ENCODE measurements at places on chromosomes 2 and 18. TPM values are rescaled to one million over a fixed set of nuclear protein-coding genes. Genes with fewer than 3 reads are reported as not detected.

DNA sequence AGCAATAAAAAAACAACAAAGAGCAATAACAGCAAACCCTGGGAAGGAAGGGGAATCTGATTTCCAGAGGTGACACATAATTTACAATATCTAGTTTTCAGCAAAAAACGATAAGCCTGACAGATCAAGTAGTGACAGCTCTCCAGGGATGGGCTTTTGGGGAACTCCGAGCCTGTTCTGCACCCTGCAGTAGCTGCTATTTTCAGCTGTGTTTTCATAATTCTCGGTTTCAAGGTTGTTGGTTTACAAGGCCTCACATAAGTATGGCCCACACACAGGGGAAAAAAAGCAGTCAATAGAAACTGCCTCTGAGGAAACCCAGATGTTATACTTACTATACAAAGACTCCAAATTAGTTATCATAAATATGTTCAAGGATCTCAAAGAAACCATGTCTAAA is 67.7 kb upstream of the CTLA4 start:
- no peak for DNase-seq

Gene ADAM17
- polyA plus RNA-seq = 10.9 TPM

GRCh38 chr2:220614064-220614463 is 958.0 kb downstream of the EPHA4 start:
- no peak for DNase-seq

GRCh38 chr2:27494944-27495554 is at the start of gene FNDC4:
FNDC4 (minus strand) TSS chr2:27495200; CDS start chr2:27494679, 521 bp downstream.
- peak; percentile 50 for DNase-seq

Gene FBXO36
- 1.3 TPM for polyA plus RNA-seq

DNA sequence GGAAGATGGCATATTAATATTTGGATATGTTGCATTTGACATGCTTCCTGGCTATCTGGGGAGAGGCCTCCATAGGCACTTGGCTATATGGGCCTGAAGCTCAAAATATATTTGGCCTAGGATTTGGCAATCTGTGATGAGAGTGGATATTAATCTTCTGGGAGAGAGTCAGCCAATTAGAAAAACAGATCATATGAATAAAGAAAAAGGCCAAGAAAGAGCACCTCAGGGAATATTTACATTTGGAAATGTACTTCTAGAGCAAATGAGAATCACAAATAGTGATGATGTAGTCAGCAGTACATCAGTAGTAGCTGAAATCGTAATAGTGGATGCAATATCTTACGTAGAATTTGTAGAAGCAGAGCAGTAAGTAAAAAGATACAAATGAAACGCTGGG is 277.0 kb downstream of the CTNNA2 start:
- DNase-seq = no peak

DNA sequence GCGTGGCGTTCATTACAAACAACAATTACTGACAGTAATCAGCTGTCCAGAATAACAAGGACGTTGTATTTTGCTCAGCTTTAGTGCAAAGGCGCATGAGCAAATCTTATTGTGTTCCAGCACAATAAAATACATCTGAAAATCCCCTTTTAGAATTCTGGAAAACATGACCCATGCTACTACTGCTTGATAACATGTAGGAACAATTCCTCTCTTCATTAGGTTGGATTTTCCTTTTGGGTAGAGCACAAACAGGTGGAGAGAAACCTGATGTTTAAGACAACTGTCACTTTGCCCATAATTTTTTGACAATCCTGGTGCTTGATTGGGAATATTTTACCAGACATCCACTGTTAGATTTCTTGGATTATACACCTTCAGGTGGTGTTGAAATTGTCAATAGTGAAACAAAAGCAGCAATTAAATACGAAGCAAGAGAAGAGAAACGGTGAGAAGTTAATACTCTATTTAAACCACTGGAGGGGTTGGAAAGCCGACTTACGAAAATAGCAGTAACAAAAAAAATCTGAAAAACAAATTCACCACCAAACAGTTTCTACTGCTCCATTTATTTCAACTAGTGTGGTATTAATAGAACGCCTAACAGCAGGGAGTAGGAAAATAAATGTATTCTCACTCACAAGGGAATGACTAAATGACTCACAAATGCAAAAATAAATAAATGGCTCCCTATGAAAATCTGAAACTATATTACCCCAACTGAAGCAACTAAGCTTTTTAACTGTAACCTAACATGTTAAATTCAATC is 102.7 kb downstream of the CPO start:
- DNase-seq = no peak

Gene NGEF
- polyA plus RNA-seq = 0.54 TPM

GRCh38 chr2:231714639-231715498 is 6.5 kb downstream of the PTMA start:
- peak; percentile 92 for DNase-seq

Gene L3MBTL4
- polyA plus RNA-seq = 0.26 TPM

- DNase-seq = no peak
Measured at GRCh38 chr2:24342110-24342910, 18.0 kb downstream of the ITSN2 start.

Gene ANKRD36C
- polyA plus RNA-seq = 4.4 TPM

DNA sequence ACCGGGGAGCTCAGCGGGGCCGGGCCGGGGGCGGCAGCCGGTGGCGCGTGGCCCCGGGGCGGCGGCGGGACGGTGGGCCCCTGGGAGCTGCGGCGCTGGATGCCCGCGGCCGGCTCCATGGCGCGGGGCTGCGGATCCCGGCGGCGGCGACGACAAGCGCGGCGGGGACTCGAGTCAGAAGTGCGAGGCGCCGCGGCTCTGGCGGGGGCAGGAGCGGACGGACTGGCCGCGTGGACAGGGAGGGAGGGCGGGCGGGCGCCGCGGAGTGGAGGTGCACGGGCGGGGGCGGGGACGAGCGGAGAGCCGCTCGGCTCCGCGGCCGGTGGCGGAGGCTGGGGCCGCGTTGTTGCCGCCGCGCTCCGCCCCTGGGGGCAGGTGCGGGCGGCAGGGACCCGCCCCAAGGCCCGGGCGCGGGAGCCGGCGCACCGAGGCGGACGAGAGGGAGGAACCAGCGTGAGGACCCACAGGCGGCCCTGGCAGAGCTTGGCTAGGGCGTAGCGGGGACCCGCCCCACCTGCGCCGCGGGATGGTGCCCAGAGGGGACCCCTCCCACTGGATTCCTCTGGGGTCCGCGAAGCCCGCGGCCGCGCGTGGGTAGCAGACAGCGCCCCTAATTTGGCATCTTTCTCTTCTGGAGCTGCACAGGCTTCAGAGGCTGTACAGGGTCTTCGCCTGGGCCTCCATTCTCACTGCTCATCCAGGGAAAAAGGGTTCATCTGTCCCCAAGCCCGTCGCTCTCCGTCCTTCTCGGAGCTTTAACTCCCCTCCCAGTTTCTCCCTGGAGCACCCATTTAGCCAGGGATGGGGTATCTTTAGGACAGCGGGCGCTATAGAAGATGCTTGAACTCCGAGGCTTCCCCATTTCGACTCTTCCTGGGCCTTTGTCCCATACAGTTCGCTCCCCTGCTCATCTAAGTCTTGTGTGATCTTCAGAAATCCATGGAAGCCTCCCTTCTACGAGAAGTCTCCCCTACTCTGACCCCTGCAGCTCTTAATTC is at the start of gene TMEM163:
Gene TMEM163 (minus strand): TSS at position 184 of the 998 bp plus-strand sequence.
- DNase-seq = no peak

GRCh38 chr2:172864182-172864581 is 128.5 kb downstream of the RAPGEF4 start:
- peak; percentile 56 for DNase-seq

Gene CCDC150
- polyA plus RNA-seq = 0.79 TPM

Gene RNF103
- 11.4 TPM for polyA plus RNA-seq

Gene MC5R
- not detected for polyA plus RNA-seq

- no peak for DNase-seq
Measured at GRCh38 chr2:168567836-168568235, 111.8 kb downstream of the CERS6 start.

Gene MBD1
- 58.3 TPM for polyA plus RNA-seq

GRCh38 chr2:19861813-19862212 is 40.0 kb downstream of the TTC32 start:
- no peak for DNase-seq

DNA sequence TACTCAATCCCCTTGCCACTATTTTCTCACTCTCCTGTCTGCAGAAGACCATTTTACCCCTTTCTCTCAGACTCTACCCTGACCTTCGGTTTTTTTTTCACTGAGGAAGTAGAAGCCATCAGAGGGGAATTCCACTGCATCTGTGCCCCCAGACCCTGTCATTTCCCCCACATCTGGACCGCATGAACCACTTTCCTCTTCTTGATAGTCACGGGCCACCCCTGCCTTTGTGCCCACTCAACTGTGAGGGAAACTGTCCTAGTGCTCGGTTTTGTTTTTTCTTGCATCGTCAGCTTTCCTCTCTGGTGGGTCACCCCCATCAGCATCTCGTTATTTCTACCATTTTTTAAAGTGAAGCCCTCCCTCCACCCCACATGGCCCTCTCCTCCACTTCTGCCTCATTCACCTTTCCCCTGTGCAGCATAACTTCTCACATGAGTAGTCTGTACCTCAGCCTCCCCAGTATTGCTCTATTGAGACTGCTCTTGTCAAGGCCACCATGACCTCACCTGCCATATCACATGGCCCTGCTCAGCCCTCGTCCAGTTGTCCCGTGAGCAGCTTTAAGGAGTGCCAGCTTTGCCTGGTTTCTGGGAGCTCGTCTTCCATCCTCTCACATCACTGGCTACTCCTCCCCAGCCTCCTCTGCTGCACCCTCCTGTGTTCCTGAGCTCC is 32.4 kb downstream of the TMEM87B start:
- no peak for DNase-seq

- DNase-seq = no peak
Measured at GRCh38 chr2:38600242-38600891, 2.4 kb downstream of the HNRNPLL start.

Gene DPP4
- 4.1 TPM for polyA plus RNA-seq

DNA sequence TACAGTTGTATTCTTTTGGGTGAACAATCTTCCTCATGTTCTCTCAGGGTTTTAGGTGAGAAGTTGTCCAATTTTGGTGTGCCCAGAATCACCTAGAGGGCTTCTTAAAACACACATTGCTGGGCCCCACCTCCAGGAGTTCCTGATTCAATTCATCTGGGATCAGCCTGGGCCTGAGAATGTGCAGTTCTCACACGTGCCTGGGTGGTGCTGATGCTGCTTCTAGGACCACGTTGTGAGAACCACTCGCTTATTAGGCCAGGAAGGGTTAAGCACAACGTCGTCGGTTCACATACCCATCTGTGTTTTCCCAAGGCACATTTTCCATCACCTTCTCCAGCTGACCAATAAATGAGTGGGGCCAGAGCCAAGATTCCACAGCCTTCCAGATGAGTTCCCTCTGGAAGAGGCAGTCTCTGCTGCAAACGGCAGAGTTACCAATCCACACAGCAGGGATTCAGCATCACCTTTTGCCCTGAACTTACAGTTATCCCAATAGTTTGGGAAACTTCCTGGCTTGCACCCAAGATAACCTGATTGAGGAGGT is 277.7 kb upstream of the HNRNPA3 start:
- no peak for DNase-seq

DNA sequence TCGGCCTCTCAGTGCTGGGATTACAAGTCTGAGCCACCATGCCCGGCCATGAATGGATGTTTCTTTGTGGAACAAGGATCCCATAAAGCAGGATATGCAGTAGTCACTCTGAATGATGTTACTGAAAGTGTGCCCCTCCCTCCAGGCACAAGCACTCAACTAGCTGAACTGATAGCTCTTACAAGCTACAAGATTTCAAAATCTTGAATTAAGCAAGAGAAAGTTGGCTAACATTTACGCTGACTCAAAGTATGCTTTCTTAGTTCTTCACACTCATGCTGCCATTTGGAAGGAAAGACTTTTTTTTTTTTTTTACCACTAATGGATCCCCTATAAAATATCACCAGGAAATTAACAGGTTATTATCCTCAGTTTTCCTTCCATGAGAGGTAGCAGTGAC is 549.0 kb upstream of the PKDCC start:
- DNase-seq = no peak

Gene C2orf42
- polyA plus RNA-seq = 8.0 TPM

DNA sequence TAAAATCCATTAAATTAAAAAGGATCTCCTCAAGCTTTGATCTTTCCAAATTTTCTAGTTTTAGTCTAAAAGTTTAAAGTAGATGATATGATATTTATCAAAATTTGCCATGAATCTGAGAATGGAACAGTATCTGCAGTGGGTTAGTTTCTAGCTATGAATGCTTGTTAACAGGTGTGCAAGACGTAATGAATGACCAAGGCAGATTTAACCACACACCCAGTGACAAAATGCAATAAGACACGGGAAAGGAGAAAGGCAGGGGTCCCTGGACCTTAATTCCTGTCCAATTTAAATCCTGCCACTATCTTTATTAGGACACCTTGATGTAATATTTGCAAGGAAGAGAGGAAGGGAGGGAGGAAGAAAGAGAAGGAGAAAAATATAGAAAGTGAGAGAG is 30.5 kb upstream of the PEX13 start:
- DNase-seq = no peak

DNA sequence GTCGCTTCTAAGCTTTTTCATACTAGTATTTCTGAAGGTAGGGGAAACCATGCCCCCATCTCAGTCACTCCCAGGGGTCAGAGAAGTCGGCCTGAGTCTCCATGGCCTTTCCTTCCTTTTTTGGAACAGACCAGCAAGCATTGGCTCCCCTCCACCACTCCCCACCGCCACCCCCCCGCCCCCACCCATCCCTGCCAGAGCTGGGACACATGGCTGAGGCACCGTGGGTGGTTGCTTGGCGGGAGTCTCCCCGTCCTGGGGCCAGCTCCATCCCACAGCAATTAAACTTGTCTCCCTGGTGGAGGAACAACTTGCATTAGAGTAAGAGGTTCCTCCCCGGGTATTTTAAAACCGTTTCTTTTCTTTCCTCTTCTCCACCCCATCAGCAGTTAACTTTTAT is 100.8 kb upstream of the TFPI start:
- no peak for DNase-seq

DNA sequence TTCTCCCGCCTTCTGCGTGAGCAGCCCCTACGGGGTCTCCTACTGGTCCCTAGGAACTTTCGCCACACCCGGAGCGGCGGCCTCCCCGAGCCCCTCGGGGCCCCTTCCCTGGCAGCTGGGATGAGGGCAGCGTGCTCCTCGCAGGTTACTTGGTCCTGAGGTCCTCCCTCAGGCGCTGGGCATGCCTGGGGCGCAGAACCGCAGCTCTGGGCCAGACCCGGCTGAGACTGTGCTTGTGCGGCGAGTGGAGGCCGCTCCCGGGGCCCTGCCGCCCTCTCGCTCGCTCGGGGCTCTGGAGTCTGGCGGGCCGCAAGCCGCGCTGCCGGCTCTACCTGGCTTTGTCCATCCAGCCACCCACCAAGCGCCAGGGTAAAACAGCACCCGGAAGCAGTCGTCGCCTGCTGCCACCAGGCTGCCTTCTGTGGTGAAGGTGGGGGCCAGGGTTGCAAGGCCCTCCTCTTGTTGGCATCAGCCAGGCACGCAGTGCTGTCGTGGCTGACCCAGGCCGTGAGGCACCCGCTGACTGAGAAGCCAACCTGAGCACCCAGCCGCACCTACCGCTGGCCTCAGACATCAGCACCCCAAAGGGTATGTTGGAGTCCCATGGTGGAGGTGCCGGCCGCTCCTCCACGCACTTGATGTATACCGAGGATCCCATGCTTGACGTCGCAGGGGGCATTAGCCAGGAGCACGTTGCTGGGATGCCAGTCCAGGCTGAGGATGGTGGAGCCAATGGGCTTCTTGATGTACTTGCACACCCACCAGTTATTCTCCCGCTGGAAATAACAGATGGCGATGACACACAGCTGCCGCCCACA is 46.1 kb upstream of the PTH2R start:
- DNase-seq = no peak

- DNase-seq = peak; percentile 98
Measured at GRCh38 chr2:231514225-231514950, 15.9 kb downstream of the NMUR1 start.

All from aorta (tissue), 5 donors.